Inflammatory macrophage treated with lipopolysaccharide for 4 hours (primary cell): ENCODE measurements at places on chromosomes 7 and 10.

- no peak for DNase-seq
These were observed 38.5 kb downstream of the CRTAC1 start for GRCh38 chr10:97991871-97992270.

GRCh38 chr7:88452646-88453045 is 146.0 kb upstream of the STEAP4 start:
- DNase-seq = no peak

GRCh38 chr10:43731486-43731885 is 82.8 kb upstream of the ZNF32 start:
- DNase-seq = no peak

DNA sequence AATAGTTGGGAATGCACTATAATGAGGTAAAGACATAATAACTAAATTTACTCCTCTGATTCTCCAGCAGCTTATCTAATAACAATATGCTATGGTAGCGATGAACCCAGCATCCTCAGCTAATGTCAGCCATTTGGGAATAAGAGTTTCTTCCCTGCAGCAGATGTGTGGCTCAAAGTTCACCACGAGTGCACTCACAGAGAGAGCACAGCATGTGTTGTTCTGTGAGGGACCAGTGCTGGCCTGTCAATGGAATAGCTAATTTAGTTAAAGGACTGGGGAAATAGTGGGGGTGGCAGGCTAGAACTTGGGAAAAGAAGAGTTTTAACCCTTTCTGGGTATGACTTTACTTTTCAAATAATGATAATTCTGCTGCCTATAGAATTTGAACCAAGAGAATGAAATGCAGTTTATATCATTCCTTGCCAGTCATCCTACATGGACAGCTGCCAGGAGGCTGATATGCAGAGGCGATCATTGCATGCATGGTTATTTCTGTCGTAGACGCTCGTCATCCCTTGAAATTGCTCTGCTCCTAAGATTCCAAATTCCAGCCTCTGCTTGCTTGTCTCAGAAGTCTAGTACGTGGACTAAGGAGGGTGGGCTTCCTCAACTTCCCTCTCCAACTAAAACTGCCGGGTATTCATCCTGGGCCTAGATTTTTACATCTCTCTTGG is 355.6 kb downstream of the RNLS start:
- peak; percentile 25 for DNase-seq
